ENCODE measurements at places on chromosomes 11 and 22.
A peak's percentile ranks its signal among the peaks of the same experiment; 100 is the strongest.

GRCh38 chr11:110855191-110855590 lies 143.0 kb upstream of the ARHGAP20 start:
- DNase-seq, result no peak

DNA sequence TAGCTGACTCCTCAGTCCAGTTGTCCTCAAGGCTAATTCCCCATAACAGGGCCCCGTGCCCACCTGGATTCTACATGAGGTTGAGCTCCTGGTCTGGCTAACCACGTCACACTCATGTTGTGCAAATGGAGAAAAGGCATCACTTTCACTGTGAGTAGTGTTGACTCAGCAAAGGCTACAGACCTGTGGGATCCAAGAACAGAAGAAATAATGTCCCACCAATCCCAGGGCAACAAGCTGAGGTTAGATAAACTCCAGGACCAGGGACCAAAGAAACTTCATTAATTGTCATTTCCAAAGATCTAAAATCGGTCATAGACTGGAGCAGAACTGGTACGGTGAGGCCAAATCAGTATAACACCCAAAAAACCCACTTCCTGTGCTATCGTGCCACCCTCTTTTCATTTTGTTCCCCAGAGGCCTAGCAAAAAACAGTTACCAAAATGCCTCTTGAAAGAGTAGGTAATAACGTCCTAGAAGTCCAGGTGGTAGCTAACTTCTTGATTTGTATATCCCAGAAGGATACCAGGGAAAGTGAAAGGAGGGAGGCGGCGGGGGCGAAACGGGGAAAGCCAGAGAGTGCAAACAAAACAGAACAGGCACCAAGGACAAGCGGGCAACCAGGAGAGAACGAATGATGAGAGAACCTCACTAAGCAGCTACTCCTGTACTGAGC lies 1.4 kb downstream of the PCSK7 start:
- no peak for DNase-seq

DNA sequence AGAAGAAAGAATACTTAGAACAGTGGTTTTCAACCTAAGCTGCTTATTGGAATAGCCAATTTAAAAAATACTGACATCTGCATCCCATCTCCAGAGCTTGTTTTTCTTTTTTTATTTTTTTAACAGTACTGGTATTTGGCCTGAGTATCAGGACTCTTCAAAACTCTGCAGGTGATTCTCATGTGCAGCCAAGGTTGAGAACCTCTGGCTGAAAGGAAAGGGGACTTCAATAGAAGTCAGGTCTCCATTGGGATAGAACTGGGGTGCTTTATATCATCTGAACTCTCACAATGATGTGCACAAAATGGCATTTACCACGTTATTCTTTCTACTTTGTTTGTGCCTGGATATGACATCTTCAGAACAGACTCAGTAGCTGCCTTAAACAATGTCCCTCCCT lies 55.3 kb downstream of the BBOX1 start:
- no peak for DNase-seq

DNA sequence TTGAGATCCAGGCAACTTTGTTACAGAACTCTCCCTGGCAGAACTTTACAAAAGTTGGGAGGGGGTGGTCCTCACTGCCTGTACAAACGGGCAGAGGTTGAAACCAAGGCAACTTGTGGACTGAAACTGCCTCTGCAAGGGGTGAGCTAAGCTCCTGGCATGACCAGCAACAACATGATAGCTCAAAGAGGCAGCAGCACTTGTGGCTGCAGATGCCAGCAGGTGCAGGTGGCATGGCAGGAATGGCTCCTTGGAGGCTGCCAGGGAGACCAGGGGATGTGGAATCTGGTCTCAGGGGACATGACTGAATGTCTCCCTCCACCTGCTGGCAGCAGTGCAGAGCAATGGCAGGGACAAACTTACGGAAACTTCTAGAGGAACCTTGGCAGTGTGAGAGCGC lies 38.8 kb upstream of the PHF21A start:
- no peak for DNase-seq

DNA sequence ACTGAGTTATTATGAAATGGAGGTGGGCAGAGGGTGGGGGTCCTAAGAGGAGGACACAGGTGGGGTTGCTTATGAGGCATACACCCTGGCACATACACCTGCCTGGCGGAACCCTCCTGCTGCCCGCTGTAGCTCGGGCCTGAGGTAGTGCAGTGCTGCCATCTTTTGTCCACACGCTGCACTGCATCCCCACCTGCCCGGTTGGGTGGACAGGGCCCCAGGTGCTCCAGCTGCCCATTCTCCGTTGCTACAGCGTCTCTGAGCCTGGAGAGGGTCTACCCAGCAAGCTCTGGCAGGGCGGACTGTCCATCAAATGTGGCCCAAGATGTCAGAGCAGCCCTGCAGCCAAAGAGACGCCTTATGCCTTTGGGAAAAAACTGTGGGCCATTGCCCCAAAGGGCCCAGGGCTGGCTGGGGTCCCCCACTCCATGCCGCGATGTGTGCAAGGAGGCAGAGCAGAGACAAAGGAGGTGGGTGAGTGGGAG lies 131.2 kb downstream of the BUD13 start:
- no peak for DNase-seq

DNA sequence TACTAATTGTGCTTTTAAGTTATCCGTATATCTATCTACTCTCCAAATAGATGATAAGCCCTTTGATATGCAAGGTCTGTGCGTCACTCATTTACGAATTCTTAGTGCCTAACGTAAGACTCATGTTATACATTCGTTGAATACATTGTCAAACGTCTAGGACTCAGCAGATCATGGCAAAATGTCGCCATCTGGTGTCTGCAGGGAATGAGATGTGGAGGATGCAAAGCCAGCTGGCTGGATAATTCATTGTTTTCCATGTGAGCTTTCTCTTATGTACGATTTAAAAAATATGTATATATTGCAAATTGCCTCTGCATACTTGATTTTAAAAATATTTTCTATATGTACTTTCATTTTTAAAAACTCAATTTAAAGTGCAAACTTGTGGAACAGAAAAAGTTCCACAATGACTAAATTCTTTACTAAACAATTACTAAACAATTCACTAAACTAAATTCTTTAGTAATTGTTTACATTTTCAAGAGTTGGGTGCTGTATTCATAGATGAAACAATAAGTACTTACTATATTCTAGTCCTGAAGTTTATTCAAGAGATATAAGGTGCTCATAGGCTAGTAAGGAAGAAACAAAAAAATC lies 33.8 kb downstream of the ZNF202 start:
- no peak for DNase-seq

- DNase-seq, result peak; percentile 49
These were observed at the start of gene SC5D for GRCh38 chr11:121292495-121293287. SC5D (plus strand) TSS chr11:121292771; CDS start chr11:121303376, 10,605 bp downstream.

- DNase-seq, result no peak
These were observed 352.8 kb downstream of the SHANK2 start for GRCh38 chr11:70899616-70900015.

DNA sequence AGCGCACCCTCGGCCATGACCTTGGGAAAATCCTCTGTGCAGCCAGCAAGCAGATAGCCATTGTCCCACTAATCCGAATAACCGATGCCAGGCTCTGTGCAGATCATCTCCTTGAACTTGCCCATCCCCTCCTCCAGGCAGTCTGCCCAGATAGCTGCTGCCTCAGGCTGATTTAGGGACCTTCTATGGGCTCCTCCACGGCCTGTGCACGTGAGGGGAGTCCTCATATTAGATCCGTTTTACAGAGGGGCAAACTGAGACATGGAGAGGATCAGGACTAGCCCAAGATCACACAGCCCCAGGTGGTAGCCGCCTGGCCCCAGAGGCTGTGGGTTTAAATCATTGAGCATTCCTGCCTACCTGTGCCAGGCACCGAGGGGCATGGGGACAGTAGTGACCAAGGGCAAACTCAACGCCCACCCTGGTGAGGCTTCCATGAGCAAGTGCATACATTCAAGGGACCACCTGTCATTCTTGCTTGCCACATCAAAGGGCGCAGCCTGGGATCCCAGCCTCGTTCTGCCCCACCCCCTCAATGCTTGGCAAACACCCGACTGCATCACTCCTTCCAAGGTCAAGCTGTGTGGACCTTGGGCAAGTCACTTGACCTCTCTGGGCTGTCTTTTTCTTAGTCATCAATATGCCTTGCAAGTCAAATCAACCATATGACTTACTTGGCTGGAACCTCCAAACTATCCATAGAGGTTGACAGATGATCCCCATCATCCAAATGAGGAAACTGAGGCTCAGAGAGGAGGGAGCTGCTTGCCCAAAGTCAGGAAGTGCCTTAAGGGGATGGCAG lies 131.6 kb downstream of the MN1 start:
- no peak for DNase-seq

DNA sequence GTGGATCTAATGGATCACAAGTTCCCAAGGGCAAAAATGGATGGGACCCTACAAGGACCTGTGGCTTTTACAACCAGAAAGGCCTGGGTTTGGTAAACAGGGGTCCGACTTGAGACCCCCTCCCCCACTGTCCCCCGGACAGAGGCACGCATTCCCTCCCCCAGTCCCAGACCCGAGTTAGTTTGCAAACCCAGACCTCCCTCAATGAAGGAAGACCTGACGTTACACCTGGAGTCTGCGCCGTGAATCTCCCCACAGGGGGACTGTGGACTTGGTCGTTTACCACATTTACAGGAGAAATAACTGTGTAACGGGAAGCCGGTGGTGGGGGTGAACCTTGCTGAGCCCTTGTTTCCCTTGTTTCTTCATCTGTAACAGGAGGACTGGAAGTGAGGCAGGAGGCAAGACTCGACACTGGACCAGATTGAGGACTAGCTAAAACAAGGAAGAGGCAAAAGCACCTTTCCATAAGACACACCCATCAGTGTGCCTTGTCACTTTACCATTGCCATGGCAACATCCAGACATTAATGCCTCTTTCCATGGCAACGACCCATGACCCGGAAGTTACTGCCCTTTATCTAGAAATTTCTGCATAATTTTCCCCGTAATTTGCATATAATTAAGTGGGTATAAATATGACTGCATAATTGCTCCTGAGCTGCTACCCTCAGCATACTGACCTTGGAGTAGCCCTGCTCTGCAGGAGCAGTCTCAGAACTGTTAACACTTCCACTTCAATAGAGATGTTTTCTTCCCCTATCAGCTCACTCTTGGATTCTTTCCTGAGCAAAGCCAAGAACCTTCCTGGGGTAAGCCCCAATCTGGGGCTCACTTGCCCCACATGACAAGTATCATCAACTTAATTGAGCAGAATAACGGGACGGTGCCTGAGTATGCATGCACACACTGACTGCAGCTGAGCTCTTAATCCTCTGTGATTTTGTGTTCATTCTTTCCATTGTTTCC lies 25.4 kb downstream of the PDGFB start:
- no peak for DNase-seq

- DNase-seq, result no peak
These were observed 1.3 kb upstream of the NPTXR start for GRCh38 chr22:38845004-38845740.

- no peak for DNase-seq
These were observed 1279.3 kb downstream of the BRD1 start for GRCh38 chr22:48548391-48548790.

DNA sequence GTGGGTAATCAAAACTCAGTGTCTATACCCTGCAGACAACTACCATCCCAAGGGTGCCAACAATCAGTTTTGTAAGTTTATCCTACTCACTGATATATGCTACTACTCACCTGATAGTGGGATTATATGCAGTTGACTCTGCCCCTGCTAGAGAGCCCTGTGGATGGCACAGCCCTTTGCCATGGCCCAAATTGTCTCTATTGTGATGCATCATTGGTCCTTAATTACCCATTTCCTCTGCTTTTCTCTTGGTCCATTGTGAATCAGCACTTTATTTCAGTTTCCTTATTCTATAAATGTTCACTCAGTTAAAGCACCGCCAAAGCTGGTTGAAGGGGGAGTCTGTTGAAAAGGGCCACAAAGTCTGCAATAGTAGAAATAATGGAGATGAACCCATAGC lies 42.3 kb downstream of the PLAAT5 start:
- DNase-seq, result no peak

DNA sequence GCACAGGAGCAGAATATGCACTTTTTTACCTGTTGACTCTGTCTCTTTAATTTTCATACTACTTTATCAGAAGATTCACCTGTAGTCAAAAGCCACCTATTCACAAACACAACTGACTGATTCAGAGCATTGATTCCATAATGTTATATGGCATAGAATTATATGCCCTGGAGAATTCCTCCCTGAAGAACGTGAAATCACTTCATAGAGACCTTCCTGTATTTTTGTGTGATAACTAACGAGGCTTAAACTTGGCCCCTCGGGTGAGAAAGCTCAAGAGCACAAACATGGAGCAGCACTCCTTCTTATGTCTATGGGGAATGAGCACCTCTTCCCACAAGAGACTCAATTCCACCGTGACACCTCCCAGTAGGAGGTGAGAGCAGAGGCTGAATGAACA lies at the start of gene OR10A6:
OR10A6 (minus strand) TSS at position 101 of the 400 bp plus-strand sequence. CDS start 2,606 bp downstream, outside the sequence.
- no peak for DNase-seq

DNA sequence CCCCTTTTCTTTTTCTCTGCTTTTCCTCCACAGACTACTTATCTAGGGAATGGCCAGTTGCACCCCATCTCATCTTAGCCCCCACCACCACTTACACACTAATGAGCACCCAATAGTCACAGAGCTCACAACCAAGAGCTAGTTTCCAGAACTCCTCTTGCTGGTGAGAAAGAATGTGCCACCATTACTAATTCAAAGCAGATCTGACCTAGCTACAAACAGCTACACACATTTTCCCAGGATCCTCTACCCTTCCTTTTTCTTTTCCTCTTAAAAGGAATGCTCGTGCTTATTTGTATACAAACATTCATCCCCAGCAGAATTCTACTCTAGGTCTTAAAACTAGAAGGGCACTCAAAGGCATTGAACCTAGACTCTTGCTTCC lies 136.8 kb downstream of the CD44 start:
- no peak for DNase-seq

DNA sequence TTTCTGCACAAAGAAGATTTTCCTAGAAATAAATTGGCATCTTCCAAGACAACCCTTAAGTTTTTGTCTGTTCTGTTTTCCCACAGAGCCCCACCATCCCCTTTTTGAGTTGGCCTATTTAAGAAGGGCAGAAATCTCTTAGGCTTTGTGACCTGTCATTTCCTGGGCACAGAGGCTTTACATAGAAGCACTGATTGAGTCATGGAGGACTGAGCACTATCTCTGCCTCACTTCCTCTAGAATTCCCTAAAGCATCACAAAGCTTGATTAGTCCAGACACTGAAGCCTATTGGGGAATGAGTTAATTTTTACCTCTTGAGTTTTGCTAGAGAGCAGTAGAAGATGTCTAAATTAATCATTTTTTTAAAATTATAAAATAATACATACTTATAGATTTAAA lies 25.4 kb downstream of the TRIM44 start:
- DNase-seq, result no peak

- DNase-seq, result no peak
These were observed 133.5 kb downstream of the MYO18B start for GRCh38 chr22:25875461-25875860.

DNA sequence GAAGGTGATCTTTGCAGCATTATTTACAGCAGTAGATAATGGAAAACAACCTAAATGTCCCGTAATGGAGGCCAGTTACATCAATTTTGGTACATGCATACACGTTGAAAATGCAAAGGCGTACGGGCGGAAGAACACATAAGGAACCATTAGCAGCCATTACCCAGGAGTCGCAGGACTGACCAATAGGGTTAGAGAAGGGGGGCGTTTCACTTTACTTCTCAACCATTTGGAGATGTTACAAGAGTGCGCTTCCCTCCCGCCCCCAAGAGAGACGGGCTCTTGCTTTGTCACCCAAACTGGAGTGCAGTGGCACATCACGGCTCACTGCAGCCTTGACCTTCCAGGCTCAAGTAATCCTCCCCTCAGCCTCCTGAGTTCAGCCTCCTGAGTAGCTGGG lies 52.8 kb upstream of the SLC35C1 start:
- no peak for DNase-seq

Data from cortex of kidney (tissue), 1 donor.